NCI-H146 (cell line): ENCODE measurements at places on chromosomes 11 and 22.

DNA sequence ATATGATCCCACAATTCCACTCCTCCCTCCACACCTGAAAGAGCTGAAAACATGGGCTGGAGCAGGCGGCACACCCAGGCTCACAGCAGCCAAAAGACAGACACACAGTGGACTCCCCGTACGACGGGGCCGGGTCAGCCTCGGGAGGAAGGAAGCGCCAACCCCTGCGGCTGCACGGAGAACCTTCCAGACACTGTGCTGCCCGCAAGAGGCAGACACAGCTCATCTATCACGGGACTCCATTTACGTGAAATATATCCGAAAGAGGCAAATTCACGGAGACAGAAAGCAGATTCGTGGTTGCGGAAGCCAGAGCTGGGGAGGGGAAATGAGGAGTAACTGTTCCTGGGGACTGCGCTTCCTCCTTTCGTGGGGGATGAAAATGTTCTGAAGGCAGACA, 165.0 kb downstream of the BRD1 start:
- DNase-seq, result no peak

DNA sequence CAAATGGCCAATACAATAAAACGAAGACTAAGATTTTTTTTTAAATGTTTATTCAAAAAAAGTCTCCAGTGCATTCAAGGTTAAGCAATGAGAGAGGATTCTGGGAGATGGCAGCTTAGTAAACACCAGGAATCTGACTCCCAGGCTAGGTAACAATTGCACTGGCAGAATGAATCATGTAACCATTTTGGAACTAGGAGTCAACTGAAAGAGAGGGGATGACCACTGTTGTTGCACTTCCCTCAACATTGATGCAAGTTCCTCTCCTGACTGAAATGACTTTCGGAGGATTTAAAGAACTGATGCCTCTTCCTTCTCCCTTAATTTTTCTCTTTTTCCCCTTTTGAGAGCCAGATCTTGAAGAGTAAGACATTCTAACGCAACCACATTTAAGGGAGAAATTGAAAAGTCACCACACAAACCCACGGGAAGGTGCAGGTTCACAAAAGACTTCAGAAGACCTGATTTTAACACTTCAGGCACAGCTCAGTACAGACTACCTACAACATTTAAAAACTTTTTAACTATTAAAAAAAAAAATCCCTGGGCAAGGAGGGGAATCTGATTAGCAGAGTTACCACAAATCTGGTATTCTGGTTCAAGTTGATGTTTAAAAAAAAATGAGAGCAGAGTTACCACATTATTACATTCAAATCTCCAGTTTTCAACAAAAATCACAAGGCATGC, 56.8 kb downstream of the FCHSD2 start:
- no peak for DNase-seq

- DNase-seq, result no peak
Measured at GRCh38 chr11:57161351-57161750, 20.4 kb upstream of the LRRC55 start.

- DNase-seq, result no peak
Measured at GRCh38 chr11:67645521-67646461, 4.7 kb downstream of the ACY3 start.

DNA sequence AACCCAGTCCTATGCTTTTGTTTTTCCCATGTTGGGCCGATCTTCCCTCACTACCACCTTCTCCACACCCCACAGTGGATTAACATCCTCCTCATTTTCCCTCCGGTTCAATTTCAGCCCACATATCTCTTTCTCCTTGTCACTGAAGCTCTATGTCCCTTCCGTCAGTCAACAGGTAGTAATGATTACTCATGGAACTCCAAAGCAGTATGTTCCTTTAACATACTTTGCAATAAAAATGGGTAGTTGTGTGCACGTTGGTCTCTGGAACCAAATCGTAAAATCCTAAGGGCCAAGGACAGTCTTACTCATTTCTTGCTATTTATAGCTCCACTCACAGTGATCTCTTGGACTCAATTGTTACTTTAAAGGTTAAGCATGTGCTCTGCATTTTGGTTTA, 20.2 kb downstream of the AMOTL1 start:
- no peak for DNase-seq

DNA sequence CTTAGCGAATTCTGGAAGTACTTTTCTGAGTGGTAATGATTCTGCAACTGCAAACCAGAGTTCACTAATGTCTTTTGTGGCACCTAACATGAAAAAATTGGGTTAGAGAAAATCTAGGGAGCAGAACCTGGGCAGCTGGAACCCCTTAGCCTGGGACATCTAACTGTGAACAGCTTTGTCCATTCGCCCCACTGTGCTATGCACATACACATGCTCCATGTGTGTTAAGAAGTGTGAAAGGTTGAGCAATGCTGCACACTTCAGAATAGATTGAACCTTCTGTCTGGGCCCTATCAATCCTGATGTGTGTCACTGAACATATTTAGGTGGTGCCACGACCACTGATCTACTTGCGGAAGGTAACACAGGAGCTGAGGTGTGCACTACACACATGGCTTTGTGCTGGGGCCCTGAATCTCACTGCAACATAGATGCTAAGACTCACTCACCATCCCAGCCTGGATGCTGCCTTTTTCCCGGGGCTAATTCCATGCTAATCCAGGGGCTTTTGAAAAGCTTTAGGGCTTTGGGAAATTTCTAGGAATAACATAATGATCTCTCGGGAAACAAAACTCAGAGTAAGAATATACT, 976.2 kb downstream of the NTM start:
- no peak for DNase-seq

- no peak for DNase-seq
Measured at GRCh38 chr11:96782632-96783031, 392.8 kb downstream of the JRKL start.

DNA sequence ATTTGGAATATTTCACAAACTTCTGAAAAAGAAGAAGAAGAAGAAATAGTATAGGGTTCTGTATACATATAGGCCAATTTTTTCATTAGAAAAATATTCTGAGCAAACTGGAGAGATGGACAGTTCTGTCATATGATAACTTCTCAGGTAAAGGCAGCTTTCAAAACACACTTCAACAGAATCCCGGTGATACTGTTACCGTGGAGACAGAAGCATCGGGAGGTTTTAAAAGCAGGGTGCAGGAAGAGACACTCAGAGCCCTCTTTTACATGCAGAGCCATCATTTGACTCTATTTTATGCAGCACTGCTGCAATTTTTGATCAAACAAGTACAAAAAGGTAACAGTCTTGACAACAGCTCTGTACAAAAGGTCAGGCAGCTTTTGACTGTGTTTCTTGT, 1785.4 kb downstream of the LRRC4C start:
- DNase-seq, result no peak

GRCh38 chr11:117130879-117131278, 13.2 kb upstream of the PAFAH1B2 start:
- no peak for DNase-seq

GRCh38 chr11:121446752-121447156, 5.4 kb upstream of the SORL1 start:
- DNase-seq, result no peak

GRCh38 chr11:44915621-44916020, 35.1 kb downstream of the TP53I11 start:
- no peak for DNase-seq

GRCh38 chr22:19608003-19608690, 83.9 kb upstream of the CLDN5 start:
- no peak for DNase-seq

- no peak for DNase-seq
Measured at GRCh38 chr11:35650006-35650405, 12.6 kb upstream of the TRIM44 start.

- no peak for DNase-seq
Measured at GRCh38 chr22:29912141-29912540, 29.2 kb downstream of the MTMR3 start.

DNA sequence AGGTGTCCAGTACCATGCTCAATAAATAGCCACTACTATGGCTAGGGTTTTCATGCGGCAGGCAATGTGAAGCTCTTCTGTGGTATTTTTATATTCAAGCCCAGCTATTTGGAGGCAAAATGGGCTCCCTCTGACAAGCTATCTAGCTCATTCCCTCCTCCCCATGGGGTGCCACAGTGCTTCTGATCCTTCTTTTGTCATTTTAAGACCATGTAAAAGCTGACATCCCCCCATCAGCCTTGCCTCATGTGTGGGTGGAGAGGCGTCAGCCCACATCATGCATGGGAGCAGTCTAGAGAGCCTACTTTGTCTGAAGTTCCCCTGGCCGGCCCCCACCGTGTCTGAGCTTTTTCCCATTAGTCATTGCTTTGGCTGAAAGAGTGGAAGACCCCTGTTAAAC, 59.8 kb downstream of the NAV2 start:
- no peak for DNase-seq

DNA sequence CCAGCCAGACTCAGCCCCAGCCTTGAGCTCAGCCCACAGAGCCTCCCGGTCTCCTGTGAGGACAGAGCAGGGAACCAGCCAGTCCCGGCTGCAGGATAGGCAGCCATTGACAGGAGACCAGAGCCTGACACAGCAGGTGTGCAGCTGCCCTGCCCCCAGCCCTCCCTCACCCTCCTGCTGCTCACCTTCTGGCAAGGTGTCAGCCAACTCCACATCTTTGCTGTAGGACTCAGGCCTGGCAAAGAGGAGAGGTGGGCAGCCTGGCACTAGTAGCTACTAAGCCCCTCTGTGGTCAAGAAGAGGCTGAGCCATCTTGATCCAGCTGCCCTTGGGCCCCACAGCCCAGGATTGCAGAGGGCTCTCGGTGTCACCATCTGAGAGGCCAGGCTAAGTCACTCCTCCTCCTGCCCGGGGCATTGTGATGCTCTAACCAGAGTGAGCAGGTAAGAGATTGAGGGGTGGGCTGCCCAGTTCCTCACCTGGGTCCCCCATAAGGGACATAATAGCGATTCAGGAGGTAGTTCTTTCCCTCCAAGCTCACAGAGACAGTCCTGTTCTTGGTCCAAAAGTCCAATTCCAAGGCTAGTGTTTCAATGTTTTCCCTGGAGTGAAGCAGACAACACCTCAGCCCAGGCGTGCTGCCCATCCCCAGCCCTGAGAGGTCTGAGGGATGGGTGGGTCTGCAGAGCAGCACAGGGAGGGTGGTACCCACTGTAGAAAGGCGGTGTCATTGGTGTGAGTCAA, 18.6 kb downstream of the TREH start:
- DNase-seq, result peak; percentile 34

DNA sequence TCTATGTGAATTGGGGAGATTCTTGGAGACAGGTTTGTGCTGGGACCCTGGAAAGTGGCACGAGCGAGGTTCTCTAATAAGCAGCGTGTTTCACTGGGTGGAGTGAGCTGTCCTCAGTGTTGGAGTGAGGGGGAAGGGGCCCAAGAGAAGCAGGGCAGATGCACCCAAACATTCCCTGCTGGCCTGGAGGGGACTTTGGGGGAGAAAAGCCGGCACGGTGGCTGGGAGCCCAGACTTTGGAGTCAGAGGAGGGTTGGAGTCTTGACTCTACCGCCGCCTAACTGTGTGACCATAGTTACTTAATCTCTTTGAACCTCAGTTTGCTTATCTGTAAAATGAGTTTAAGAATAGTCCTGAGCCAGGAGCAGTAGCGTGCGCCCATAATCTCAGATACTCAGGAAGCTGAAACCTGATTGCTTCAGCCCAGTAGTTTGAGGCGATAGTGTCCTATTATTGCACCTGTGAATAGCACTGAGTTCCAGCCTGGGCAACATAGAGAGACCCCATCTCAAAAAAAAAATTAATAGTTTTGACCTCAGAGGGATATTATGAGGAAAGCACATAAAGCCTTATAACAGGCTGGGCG, 614 bp downstream of the NR1H3 start:
- no peak for DNase-seq

DNA sequence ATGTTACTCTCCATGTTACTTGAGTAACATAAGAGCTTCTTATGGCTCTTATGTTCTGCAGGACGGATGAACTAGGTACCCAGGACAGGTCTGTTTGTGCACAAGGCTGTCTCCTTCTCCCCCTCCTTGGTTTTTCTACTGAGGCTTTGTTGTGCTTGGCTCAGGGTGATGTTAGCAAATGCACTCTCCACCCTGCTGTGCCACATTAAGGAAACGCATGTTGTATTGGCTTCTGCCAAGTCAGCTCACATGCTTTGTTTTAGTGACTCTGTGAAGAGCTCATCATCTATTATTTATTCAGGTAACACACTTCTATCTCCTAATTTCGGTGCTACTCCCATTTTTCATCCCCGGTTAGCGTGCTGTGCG, 108.3 kb downstream of the PTPRJ start:
- DNase-seq, result peak; percentile 28

GRCh38 chr11:42161886-42162285, 702.4 kb upstream of the LRRC4C start:
- DNase-seq, result no peak

DNA sequence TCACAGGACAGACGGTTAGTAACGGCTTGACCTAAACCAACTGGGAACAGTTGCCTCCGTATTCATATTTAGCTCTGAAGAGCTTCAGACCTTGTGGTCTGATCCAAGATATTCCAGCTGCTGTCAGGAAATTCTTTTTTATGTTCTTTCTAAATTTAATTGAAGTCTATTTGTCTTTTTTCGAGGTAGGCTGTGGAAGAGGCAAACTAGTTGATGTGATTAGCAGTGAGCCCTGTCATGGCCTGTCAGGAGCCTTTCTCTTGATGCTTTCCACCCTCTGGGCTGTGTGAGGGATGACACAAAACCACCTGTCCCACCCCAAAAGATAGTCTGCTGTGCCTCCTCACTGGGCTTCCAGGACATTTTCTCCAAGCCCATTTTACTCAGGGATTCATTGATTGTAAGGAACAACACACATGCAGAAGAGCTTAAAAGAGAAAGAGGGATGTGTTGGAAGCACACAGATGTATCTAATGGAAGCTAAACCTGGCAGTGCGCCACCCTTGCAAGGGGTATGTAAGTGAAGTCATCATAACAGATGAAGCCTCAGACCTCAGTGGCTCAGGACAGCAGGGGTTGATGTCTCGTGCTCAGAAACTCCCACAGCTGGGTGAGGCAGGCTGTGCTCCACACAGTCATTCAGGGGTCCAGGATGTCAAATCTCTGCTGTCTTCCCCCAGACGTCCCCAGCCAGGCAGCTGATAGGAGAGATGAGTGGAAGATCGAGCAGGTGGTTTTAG, 170.0 kb downstream of the NCAM1 start:
- DNase-seq, result no peak

GRCh38 chr11:80993536-80993935, 1552.7 kb upstream of the TENM4 start:
- DNase-seq, result no peak

DNA sequence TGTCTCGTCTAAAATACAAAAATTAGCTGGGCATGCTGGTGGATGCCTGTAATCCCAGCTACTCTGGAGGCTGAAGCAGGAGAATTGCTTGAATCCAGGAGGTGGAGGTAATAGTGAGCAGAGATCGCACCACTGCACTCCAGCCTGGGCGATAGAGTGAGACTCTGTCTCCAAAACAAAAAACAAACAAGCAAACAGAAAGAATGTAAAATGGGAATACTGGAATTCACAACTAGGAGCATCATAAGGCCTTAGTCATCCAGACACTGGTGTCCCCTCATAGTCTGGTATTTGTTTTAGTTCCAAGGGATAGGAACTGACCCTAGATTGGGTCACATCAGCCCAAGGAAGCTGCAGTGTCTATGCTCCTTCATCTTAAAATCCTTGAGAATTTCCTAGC, 520.8 kb downstream of the NELL1 start:
- DNase-seq, result no peak

GRCh38 chr11:83007477-83007876, 64.2 kb downstream of the RAB30 start:
- peak; percentile 77 for DNase-seq
